ENCODE measurements at places on chromosomes 1 and 21.

- no peak for DNase-seq
Observed at GRCh38 chr1:50780797-50781196, 179.3 kb downstream of the FAF1 start.

DNA sequence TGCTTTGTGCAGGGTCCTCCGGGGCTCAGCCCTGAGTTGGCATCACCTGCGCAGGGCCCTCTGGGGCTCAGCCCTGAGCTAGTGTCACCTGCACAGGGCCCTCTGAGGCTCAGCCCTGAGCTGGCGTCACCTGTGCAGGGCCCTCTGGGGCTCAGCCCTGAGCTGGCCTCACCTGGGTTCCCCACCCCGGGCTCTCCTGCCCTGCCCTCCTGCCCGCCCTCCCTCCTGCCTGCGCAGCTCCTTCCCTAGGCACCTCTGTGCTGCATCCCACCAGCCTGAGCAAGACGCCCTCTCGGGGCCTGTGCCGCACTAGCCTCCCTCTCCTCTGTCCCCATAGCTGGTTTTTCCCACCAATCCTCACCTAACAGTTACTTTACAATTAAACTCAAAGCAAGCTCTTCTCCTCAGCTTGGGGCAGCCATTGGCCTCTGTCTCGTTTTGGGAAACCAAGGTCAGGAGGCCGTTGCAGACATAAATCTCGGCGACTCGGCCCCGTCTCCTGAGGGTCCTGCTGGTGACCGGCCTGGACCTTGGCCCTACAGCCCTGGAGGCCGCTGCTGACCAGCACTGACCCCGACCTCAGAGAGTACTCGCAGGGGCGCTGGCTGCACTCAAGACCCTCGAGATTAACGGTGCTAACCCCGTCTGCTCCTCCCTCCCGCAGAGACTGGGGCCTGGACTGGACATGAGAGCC, 22.7 kb downstream of the COL6A1 start:
- DNase-seq: no peak

DNA sequence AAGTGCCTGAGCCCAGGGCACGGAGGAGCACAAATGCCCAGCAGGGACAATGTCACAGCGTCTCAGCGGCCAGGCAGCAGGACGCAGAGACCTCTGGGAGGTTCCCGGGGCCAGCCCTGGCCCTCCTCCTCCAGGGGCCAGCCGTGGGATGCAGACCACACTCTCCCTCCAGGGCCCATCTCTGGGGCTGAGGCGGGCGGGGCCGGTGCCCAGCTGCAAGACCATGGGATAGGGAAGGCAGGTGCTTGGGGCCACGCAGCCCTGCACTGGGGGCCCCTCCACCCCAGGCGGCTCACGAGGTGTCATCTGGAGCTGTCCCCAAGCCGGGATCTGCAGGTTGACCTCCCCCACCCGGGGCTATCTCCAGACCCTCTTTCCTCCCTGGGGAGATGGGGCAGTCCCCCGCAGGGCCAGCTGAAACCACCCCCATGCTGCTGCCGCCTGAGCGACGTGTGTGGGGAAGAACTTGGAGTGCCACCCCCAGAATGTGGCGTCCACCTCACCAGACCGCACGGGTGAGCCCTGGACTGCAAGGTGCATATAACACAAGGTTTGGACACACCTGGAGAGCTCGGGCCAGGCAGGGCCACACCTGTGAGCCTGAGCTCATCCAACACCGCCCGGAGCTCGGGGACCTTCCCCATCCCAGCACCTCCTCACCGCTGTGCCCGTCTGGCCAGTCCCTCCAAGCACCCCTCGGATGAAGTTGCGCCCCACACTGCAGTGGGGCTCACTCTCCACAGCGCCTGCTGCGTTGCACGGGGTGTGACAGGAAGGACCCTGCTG, 4.1 kb upstream of the TTLL10 start:
- no peak for DNase-seq

DNA sequence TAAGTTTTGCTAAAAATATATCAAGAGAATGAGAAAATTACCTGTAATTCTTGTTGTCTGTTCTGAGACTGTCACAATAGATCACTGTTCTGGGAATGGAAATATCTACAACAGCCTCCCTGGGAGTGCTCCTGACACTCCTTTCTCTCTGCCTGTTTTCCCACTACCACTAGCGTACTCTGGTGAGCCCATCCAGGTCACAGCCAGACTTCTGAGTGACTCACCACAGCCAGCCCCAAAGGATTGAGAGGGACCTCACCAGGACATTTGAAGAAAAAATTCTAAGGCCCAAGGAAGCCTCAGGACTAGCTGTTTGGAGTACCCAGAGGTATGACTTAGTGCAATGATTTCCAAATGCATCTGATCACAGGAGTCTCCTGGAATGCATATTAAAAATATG, 39.0 kb upstream of the TADA1 start:
- DNase-seq: no peak

DNA sequence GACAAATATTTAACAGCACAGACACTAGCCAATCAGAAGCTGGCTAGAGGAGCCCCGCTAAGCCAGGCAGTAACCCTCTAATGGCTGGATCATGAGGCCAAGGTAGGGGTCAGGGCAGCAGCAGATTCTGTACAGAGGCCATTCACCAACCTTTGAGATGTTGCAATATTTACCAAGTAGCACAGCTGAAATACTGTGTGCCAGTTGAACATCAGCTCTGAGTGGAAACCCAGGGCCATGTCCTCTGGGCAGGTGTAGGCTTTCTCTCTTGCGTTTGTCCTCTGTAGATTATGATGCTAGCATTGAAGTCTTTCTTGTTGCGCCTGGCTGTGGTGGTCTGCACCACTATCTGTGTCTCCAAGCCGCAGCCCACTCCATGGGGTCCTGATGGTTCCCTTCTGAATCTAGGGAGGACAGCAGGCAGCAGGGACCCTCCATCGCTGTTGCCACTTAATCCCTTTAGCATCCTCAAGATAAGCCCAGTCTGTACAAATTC, 2.5 kb upstream of the COG2 start:
- no peak for DNase-seq

DNA sequence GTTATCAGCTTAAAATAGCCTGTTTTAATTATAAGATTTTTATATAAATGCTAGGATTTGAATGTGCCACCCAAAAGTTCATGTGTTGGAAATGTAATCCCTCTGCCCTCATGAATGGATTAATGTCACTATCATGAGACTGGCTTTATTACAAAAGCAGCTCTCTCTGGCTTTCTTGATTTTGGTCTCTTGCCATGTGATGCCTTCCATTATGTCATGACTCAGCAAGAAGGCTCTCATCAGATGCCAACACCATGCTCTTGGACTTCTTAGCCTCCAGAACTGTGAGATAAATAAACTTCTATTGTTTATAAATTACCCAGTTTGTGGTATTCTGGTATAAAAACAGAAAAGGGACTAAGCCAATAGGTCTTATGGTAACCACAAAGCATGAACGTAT, 6.9 kb upstream of the PRSS38 start:
- DNase-seq: no peak

- no peak for DNase-seq
Observed at GRCh38 chr1:182996816-182997215, 26.4 kb upstream of the LAMC1 start.
